ENCODE measurements at places on chromosomes 6 and 20.

DNA sequence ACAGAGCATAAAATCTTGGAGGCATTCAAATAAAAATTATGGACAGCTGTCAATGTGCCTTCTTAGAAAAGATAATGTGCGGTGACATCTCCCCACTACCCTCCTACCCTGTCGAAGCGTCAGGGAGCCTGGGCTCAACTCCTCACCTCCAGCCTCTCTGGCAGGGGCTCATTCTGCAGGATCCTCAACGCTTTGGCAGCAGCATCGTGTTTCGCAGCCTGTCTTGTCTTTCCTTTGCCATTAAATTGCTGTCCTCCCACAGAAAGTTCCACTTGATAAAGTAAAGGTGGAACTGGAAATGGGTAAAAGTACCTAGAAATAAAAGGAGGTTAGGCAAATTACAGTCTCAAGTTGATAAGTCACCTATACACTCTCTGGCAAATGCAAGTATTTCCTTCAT, 36.7 kb downstream of the STAU1 start:
- DNase-seq = no peak

DNA sequence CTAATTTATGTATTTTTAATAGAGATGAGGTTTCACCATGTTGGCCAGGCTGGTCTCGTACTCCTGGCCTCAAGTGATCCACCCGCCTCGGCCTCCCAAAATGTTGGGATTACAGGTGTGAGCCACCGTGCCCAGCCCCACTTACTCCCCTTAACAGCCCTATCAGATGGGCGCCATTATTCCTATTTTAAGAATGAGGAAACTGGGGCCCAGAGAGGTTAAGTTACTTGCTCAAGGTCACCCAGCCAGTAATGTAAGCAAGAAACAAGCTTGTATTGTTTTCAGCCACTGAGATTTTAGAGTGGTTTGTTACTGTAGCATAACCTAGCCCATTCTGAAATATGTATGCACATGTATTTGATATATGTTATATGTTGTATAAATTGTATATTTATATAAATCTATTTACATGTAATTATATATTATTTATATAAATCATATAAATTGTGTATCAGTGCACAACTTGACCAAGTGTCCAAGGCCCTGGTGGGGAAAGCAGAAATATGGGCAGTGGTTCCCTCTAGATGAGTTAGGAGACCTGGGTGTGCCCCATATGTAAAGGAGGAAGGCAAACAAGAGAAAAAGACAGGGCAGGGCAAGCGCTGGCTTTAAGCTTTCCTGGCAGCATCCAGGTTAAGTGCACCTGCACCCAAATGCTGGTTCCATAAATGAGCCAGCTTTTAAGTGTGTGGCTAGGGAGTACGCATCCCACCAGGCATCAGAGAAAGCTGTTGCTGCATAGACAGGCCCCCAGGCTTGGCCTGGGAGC, 1.2 kb upstream of the GUCA1A start:
- no peak for DNase-seq

- no peak for DNase-seq
Observed at GRCh38 chr6:113623129-113623528, 234.0 kb upstream of the MARCKS start.

GRCh38 chr20:62961310-62961783, 8.8 kb downstream of the SLC17A9 start:
- no peak for DNase-seq

GRCh38 chr20:32474967-32475811, 109.9 kb downstream of the NOL4L start:
- DNase-seq = peak; percentile 97
